NCI-H226 (cell line): ENCODE measurements at places on chromosomes 4 and X.

GRCh38 chr4:78219825-78220224 lies 162.7 kb downstream of the FRAS1 start:
- DNase-seq = no peak

DNA sequence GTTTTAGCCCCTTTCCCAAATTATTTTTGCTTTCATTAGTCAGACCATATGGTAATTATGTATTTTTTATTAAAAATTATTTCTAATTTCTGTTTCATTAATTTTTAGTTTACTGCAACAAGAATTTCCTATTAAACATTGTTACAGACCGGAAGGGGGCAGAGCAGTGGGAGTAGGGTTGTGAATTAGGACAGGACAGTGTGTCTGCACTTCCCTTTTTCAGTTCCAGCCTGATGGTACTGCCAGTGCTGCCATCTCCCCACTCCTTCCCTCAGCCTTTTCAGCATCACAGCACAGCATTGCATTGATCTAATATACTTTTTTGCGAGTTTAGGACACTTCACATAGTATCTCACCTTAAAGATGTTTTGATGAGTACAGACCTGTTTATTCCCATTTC lies 76.5 kb downstream of the STIM2 start:
- DNase-seq = no peak

DNA sequence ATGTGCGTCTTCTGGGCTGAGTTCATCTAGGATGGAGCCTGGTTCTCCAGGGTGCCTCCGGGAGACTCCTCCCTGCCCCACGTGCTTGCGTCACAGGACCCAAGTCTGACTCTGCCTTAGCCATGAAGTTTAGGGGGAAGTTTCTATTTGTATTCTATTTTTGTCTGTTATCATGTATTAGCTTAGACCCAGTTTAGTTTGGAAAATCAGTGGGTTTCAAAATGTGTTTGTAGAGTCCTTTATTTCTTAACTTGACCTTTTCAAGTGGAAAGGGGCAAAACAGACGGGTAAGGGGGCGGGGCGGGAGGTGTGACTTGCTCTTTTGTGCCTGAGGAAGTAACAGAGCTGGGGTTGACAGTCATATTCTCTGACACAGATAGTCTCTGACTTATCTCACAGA lies 86.0 kb downstream of the HTT start:
- no peak for DNase-seq

DNA sequence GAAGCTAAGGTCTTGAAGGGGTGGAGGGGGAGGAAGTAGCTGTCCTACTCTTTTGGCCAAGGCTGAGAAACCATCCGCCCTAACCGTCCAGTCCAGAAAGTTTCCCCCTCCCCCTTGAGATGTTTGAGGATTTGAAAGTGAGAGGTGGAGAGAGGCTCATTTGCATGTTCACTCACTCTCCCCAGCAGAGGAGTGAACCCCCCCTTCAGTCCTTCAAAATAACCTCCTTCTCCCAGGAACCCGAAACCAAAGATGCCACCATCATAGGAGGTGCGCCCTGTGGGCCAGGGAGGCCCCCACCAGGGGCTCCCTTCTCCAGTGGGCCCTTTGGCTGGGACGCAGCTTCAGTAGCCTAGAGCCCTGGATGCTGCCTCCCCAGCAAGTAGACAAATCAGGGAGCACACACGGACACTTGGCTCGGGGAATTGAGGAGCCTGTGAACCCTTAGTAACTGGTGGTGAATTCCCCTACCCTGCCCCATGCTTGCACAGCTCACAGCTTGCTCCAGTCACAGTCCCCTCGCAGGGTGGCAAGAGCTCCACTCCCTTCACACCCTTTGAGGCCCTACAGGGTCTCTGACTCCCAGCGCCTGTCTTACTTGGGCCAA lies 25.6 kb downstream of the ELF4 start:
- DNase-seq = no peak

DNA sequence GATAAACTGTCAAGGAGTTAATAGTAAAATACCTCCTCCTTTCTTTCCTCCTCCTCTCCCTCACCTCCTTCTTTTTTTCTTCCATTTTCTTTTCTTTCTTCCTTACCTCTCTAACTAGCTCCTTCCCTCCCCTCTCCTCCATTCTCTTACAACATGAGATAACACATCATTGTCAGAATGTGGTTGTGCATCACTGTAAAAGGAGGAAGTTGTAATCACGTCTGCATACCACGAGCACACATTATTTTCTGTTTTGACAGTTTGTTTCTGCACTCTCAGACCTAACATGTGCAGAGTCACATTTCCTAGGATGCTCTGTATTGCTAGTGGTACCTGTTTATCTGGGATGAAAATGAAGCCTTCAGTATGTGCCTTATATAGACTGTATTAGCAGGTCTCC lies 9.1 kb downstream of the SLIT2 start:
- peak; percentile 66 for DNase-seq

- DNase-seq = peak; percentile 82
Observed at GRCh38 chr4:182975806-182976205, 58.6 kb upstream of the DCTD start.

DNA sequence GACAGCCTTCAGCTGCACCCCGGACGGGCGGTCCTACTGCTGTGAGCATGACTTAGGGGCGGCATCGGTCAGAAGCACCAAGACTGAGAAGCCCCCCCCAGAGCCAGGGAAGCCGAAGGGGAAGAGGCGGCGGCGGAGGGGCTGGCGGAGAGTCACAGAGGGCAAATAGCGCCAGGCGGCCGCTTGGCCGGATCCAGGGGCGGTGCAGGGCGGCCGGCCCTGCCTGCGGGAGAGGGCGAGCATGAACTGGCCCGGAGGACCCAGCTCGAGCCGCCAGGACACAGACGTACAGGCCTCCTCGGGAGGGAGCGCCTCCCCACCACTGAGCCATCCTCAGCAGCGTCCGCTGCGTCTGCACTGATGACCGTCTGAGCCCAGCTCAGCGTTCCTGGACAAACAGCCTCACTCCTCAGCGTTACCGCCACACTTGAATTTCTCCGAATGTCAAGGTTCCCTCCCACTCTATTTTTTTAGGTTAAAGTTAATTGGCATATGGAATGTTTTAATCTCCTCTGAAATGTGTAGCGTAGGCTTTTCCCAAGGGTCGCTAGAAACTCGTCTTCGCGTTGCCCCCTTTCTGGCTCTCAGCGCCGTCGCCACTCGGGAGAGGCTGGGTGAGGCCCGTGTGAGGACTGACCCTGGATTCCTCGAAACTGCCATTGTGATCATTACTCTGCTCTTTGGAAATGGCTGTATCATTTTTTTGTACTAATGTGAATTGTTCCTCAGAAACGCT lies 29.9 kb downstream of the NELFA start:
- DNase-seq = no peak

GRCh38 chr4:80216100-80216761 lies 18.9 kb downstream of the PRDM8 start:
- DNase-seq = no peak

DNA sequence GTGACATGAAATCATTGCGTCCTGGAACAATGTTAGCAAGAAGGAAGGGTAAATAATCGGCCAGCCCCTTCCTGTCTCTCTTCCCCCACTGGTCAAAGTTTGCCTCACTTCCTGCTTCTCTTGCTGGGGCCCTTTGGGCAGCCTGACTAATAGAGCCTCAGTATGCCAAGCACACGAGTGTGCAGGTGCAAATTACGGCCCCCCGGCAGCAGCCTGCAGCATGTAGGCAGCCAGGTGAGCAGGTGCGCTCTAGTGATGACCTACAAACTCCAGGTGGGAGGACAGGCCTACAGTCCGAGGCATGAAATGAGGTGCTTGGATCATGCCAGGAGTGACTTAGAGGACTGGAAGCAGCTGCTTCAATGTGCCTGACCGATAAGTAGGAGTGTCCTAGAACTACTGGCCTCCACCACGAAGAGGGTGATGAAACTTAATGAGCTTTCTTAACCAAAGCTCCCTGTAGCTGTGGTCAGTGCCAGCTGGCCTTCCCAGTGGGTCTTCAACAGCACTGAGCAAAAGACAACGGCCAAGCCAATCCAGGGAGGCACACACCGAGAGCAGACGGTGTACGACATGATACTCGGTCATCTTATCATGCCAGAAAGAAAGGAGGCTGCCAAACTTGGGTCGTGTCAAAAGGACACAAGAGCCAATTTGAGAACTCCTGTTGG lies 26.1 kb upstream of the FAT1 start:
- no peak for DNase-seq

GRCh38 chr4:5955201-5955821 lies 62.4 kb upstream of the CRMP1 start:
- DNase-seq = no peak

DNA sequence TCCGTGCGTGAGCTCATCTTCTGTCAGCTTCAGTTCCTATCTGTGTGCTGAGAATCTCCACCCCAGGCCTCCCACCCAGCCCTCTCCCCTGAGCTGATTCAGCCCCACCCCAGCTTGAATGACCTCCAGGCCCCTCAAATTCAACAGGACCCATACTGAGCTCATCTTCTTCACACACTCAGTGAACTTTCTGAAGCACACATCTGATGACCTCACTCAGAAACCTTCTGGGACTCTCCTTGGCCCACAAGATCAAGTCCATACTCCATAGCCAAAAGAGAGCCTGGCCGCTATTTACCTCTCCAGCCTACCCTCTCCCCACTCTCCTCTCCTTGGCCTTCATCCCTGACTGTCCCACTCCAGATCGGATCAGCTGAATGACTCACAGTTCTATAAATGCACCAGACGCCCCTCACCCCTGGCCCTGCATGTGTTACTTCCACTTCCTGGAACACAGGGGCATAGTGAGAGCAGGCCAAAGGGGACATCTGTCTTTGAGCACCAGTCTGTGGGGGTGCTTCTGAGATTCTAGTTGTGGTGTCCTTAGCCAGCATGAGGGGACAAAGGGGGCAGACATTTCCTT lies 62.5 kb downstream of the PJA1 start:
- DNase-seq = no peak

GRCh38 chrX:74248889-74249288 lies 55.1 kb upstream of the ZCCHC13 start:
- peak; percentile 24 for DNase-seq

GRCh38 chr4:147340111-147340510 lies 140.8 kb upstream of the EDNRA start:
- DNase-seq = peak; percentile 27

GRCh38 chrX:109952050-109952449 lies 50.9 kb upstream of the TMEM164 start:
- peak; percentile 29 for DNase-seq

GRCh38 chr4:8666581-8666980 lies 74.0 kb downstream of the CPZ start:
- DNase-seq = no peak

DNA sequence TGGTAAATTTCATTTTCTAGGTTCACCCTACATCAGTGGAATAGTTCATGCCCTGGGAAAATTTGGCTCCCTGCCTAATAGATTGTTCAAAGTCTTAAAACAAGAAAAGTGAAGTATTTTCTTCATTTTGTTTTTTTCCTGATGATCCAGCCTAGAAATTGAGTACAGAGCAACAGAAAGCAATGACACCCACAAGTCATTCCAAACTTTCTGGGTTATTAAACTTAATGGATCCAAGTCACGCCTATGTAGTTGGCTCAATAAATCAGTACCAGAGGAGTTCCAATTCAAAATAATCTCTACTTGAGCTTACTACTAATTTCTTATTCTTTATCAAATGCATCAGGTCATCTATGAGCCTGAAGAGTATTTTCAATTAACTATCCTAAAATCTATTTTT lies 937.6 kb upstream of the SLIT2 start:
- DNase-seq = no peak

DNA sequence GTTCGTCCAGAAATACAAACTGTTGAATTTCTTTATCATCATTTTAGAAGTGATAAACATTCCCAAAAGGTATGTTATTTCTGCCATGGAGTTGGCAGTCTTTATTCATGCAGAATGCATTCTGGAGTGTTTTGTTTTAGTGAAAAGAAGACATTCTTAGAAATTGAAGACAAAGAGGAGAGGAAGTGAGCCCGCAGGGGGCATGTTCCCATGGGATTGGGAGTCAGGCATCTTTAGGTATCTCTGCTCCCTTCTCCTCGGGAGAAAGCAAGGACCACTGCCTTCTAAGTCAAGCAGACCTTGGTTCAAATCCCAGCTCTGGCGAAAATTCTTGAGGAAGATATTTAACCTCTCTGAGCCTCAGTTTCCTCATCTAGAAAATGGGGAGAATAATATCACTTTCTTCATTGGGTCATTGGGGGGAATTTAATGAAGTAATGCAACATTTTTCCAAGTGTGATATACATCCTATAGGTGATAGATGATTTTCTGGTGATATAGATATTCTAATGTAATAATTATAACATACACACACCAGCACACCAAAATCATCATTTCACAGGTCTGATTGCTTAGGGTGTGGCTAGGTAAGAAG lies 26.5 kb upstream of the CHRNA9 start:
- no peak for DNase-seq

- DNase-seq = peak; percentile 64
Observed at GRCh38 chrX:41148553-41148952, 63.3 kb downstream of the USP9X start.

- DNase-seq = no peak
Observed at GRCh38 chr4:39125600-39125985, 56.7 kb upstream of the WDR19 start.

- DNase-seq = no peak
Observed at GRCh38 chrX:19372547-19373331, 29.0 kb downstream of the PDHA1 start.

DNA sequence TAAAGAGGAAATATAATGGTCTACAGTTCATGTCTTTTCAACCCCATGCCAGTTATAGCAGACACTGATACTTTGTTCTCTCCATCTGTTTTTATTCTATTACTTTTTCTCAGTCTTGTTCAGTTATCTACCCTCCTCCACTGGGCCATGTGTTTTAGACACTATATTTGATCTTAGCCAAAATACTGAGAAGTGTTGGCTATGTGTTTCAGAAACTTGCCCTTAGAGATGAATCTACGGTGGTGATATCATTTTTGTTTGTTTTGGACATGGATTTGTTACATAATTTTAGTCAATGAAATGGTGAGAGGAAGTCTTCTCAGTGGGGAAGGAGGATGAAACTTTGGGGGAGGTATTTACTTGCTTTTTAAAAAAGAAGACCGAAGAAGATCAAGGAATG lies 211.5 kb upstream of the DDX53 start:
- DNase-seq = no peak

DNA sequence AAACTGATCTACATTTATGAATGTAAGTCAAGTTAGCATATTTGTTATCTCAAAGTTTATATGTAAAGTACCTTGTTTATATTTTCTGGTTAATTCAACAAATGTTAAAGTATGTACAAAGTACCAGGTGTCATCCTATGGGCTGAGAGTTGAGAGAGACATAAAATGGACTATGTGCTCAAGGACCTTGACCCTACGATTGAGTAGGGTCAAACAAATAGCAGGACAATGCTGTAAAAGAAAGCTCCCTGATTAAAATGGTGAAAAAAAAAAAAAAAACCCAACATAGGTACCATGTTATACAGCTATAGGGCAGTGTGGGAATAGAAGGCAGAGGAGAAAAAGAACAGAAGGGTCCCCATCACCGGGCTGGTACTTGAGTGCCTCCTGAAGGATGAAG lies 123.4 kb downstream of the CDS1 start:
- DNase-seq = no peak
